ENCODE measurements at places on chromosomes 3 and 15.

GRCh38 chr3:133591271-133591742 lies 17.8 kb downstream of the CDV3 start:
- no peak for DNase-seq

GRCh38 chr15:39491886-39492490 lies 88.9 kb upstream of the THBS1 start:
- no peak for DNase-seq

DNA sequence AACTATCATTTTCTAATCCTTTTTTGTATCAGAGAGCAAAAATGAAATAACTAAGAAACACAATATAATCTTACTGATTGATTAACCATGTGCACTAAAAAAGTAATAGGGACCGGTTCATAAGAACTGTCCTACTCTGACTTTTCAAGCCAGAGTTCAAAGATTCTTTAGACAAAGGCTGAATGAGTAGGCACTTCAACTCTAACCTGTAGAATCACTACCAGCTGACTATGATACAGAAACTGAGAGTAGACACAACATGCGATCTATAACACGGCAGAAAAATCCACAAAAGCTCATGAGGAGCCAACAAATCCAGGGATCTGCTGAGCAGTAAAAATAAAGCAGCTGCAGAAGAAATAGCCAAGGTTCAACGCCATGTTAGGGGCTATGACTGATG lies 8.9 kb downstream of the COPB2 start:
- DNase-seq = no peak

- DNase-seq = no peak
Measured at GRCh38 chr15:57388464-57388863, 12.2 kb downstream of the CGNL1 start.

- peak; percentile 60 for DNase-seq
Measured at GRCh38 chr3:171459137-171459941, 866 bp downstream of the TNIK start.

DNA sequence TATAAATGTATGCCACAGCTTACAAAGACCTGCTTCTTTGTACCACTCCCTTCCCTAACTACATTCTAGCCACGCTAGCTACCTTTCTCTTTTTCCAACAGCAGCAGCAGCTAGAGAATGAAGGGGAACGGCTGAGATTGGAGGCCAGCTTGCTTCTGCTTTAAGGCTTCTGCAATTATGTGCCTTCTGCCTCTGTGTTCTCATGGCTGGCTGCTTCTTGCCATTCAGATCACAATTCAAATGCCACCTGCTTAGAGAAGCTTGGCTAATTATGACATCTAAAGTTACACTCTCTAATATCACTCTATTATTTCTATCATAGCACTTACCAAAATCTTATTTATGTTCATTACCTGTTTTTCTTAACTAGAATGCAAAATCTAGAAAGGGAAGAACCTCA lies 95.2 kb downstream of the RYK start:
- no peak for DNase-seq

DNA sequence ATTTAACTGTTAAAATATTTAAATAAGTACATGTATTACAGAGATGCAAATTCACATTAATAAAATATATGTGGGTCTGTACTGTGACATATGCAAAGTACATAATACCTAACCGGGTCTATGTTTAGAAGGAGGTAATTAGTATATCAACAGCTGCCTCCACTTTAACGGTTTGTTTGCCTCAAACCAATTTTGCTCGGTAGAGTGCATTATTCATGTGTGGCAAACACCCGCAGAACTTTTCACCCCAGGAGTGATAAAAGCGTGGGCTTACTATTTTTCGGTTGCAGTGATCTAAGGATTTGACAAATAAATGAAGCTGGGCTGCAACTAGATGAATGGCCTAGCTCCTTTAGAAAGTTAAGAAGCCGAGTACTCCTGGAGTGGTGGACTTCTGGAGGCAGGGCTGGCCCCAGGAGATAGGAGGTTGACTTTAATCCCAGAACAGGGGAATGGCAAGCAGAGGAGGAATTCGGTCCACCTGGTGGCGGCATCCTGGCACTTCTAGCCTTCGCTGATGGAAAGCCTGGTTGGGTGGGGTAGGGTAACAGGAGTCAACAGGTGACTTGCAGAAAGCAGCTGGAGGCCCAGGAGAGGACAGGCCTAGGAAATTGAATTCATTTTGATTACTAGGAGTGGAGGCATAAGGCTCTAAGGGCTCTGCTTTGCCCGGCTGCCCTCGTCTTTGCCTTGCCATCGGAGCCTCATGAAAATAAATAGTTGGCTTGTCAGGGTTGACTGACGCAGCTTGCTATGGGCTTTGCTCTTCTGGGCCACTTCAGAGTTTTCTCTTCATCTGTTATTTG lies 2.4 kb downstream of the SLCO3A1 start:
- DNase-seq = no peak

DNA sequence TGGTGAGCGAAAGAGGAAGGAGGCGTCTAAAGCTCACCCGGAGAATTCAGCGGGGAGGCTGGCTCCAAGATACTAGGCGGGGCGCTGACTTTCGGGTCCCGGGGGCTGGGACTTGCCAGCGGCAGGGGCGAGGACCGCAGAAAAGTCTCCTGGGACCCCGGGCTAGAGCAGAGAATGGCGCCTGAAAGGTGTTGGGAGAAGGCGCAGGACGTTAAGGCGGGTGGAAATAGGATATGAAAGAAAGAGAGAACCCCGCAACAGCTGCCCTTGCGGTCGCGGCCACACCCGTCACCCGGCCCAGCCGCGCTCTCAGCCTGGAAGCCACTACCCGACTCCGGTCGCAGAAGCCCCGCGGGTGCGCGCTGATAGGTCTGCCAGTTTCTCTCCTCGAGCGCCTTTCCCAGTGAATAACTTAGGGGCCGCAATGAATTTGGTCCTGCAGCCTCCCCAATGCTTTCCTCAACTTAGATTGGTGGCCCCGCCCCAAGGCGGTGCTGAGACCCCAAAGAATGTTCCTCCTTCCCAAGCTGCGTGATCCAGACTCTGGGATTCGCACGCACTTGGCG lies 604 bp downstream of the LTK start:
- DNase-seq = peak; percentile 46

DNA sequence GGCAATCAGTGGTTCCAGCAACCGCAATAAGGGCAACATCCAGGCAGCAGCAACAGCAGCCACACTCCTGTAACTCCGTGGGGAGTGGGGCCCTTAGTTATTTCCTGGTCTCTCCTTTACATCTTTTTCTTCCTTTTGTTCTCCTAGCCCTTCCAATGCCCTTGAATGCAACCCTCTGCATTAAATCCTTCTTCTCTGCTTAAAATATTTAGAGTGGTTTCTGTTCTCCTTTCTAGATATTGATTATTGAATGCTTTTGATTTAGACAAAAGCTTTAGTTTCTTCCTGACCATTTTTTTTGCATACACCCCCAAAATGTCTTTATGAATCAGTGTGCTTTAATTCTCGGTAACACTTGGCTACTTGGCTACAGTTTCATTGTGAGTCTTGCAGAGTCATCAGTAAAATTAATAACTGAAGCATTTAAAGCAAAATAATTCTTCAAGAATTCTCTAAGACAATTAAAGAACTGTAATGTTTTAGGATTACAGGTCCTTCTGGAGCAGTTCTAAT lies 586.1 kb downstream of the MECOM start:
- no peak for DNase-seq

- DNase-seq = no peak
Measured at GRCh38 chr3:178457511-178457910, 78.7 kb upstream of the KCNMB2 start.

DNA sequence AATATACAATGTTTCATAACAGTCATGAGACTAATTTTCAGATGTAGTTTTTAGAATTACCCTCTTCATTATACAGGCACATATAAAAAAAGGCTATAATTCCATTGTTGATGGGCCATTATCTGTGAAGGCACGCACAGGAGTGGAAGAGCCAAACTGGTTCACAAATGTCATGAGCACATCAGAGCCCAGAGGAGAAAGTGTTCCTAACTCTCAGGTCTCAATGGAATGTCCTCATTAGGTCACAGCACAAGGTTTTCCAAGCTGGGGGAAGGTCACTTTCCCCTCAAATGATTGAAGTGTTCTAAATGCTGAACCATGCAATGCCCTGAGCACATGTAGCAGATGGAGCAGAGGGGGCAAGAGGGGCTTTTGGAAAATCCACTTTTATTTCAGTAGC lies 41.2 kb downstream of the GJD2 start:
- DNase-seq = no peak

DNA sequence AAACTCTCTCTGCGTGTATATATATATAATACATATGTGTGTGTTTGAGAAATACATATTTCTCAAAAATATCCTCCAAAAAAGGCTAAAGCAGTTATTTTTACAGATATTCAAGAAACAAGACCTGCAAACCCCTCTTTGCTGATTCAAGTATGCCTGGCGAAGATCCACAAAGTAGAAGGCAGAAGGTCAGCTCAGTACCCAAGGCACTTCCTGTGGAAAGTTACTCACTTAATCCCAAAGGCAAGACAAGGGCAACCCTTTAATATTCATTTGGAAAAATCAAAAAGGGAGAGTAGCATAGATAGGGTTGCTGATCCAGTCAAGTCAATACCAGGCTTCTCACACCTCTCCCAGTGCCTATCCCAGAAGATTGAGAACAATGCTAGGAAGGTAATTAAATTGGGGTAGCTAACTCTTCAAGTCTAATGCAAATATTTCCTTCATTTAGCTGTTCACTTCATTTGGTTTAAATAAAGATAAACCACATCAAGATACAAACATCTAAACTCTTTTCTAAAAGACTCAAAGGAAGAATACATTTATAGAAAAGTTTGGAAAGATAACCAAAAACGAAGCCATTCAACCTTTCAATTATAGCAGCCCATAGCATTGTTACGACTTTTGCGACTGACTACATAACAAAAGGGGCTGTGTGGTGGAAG lies 7.2 kb downstream of the COX17 start:
- DNase-seq = no peak

- no peak for DNase-seq
Measured at GRCh38 chr15:67043939-67044771, 21.2 kb upstream of the SMAD3 start.

- no peak for DNase-seq
Measured at GRCh38 chr3:45912435-45912834, 26.1 kb downstream of the CCR9 start.

GRCh38 chr3:168574455-168575158 lies 478.9 kb upstream of the GOLIM4 start:
- DNase-seq = no peak

GRCh38 chr3:159266779-159267178 lies 464.9 kb downstream of the MFSD1 start:
- peak; percentile 13 for DNase-seq

DNA sequence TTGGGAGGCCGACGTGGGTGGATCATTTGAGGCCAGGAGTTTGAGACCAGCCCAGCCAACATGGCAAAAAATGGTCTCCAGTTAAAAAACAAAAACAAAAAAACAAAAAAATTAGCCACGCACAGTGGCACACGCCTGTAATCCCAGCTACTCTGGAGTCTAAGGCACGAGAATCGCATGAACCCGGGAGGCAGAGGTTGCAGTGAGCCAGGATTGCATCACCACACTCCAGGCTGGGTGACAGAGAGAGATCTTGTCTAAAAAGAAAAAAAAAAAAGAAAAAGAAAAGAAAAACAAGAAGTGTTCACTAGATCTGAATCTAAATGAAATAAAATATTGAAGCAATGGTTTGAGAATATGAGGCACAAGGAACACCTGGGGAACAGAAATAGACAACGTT lies 36.7 kb downstream of the SLC9A9 start:
- DNase-seq = no peak

DNA sequence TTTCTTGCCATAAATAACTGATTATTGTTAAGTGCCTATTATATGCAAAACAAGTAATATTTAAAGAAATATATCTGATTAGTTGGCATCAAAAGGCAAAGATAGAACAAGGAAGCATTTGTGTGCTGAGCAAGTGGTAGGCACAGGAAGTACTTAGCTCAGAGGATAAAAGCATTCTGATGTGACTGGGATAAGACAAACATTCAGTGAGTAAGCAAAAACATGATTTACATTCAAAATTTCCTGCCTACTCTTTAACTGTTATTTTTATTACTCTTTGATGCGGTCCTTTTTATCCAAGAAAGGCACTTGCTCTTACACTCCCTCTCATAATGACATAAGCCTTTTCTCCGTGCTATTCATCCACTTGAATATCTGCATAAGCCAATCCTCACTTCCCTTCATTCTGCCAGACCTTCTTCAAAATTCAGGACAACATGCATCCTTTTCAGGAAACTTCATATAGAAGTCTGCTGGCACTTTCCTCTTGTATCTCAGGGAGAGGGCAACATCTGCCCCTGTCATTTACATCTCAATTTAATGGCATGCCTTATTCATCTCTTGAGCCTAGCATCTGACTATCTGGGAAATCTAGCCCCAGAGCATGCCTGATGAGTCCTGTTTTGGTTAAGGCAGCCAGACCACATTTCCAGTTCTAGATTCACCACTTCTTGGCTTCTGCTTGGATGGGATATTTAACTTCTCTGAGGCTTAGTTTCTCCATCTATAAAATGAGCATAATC lies 478.2 kb upstream of the ROBO2 start:
- no peak for DNase-seq

DNA sequence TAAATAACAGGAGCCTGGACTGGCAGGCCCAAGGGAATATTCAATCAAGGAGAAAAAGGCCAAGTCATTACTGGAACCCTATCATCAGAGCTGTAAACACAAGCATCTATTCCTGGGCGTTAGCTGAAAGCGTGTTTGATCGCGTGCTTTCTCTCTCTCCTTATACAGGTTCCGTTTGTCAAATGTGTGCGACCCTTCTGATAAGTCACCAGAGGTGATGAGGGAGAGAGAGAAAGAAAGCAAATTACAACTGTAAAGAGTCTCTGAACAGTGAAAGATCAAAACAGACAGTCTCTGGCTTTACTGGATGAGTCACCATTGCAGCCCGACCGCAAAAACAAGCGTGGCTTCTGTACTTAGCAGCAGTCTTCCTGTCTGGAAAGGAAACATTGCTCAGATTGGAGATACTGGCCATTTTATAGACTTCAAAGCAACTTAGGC lies 39.5 kb upstream of the TPRG1 start:
- DNase-seq = peak; percentile 87

DNA sequence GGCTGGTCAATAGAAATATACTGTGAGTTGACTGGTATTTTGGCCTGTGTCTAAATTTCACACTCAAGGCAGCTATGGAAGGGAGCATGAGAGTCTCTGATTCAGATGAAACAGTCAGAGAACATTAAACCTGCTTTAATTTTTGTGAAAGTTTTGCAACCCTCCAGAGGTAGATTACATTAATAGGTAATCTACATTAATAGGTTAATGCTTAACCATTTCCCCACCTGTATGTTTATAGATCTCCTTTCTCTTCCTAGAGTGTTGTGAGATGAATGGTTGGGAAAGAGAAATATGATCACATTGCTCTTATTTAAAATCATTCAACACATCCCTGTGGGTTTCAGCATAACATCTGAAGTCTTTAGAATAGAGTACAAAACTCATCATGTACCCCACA lies 586.9 kb upstream of the DPPA4 start:
- DNase-seq = no peak

- DNase-seq = peak; percentile 75
Measured at GRCh38 chr3:58332575-58333188, at the start of gene PXK. PXK (plus strand) TSS chr3:58332892; CDS start chr3:58332989, 97 bp downstream.

GRCh38 chr15:25830844-25831451 lies 32.2 kb downstream of the ATP10A start:
- no peak for DNase-seq

GRCh38 chr3:32947789-32948238 lies 3.6 kb upstream of the CCR4 start:
- DNase-seq = peak; percentile 95

GRCh38 chr3:108897883-108898282 lies 55.8 kb downstream of the GUCA1C start:
- no peak for DNase-seq

Measured in activated CD4-positive, alpha-beta T cell treated with anti-CD3 and anti-CD28 coated beads, Interleukin-2, amount 10 ng/mL, durations not matched to agents 7 days and 5 days (primary cell).